ENCODE measurements at places on chromosomes 3 and 15.

DNA sequence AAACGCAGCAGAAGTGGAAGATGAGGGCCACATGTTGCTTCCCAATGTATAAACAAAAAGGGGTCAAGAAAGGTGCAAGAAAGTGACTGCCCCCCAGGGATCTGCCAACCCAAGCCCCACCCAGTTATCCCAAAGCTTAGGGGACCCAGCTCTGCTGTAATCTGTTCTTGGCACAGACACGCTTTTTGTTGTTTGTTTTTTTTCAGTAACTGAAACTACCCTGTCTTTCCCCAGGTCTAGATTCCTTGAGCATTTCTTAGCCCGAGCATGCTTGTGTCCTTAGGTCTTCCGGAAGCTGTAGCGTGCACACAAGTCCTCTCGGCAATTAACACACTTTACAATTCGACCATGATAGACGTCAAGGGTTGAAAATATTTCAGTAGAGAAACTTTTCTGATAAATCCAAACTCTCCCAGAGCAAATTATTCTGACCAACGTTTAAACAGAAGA lies 8.5 kb upstream of the PPARG start:
- no peak for DNase-seq

- DNase-seq, result no peak
These were observed 2.2 kb upstream of the LTF start for GRCh38 chr3:46466871-46467403.

DNA sequence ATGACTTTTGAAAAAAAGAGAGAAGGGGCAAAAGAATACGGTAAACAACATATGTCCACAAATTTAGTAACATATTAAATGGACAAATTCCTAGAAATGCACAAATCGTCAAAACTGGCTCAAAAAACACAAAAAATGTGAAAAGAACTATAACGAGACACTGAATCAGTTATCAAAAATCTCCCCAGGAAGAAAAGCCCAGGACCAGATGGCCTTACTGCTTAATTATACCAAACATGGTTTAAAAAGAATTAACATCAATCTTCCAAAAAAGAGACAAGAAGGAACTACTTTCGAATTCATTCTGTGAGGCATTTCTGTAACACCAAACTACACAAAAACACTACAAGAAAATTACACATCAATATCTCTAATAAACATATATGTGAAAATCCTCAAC lies 117.4 kb downstream of the STAG1 start:
- no peak for DNase-seq

DNA sequence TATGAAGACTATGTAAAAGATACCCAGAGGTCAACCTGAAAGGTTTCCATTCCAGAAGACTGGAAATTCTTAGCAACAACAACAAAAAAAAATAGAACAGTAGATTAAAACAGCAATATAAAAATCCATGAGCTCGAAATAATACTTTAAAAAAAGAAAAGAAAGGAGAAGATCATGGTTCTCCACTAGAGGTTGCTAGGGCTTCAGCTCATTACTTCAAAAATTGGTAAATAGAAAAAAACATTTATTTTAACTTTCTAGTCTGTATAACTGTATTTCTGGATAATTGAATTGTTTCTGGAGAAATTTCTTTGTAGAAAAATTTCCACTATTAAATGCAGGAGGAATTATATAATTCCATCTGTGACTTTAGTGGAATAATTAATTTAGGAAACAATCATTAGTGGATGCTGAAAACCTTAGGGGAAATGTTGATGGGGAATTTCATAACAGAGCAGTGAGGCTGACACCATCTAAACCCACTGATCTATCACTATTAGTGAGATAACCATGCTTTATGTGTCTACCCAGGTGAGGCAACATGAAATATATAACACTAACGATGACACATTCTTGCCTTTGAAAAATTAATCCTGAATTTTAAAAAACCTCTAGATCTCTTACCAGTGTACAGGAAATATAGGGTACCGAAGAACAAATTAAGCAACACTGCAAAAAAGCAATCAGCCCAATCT lies 62.5 kb upstream of the SNRK start:
- no peak for DNase-seq

DNA sequence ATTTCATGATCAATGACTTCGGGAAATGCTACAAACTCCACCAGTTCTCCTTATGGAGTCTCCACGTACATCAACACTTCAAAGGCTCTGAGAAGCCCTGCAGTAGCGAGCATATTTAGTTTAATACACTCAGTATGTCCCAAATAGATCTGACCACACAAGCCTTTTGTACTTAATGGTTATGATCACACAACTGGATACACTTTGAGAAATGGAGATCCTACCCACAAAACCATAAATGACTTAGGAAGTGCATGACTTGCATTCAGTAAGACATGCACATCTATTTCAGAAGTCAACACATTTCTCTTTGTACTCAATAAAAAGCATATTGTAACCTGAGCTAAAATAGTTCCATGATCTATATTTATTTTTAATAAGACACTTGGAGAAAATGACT lies 103.6 kb upstream of the SPATA12 start:
- DNase-seq, result no peak

GRCh38 chr3:105274536-105274935 lies 92.2 kb upstream of the ALCAM start:
- DNase-seq, result no peak

- DNase-seq, result no peak
These were observed 205.6 kb downstream of the NECTIN3 start for GRCh38 chr3:111277226-111277625.

- no peak for DNase-seq
These were observed 1.6 kb upstream of the TOPAZ1 start for GRCh38 chr3:44240061-44240460.

DNA sequence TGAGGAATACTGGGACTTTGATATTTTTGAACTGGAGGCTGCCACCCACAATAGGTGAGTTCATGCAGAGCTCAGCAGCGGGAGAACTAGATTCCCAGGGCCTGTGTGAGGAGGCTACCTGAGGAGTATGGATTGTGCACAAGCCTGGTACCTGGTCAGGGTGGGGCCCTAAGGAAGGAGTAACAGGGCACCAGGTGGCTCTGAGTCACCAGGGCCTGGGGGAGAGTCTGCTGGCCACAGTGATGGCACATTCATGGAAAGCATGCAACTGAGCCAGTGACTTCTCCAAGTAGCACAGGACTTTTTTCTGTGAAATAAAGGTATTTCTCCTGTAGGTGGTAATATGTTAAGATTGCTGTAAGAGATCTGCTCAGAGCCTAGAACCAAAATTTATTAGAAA lies 134.4 kb downstream of the PDE8A start:
- no peak for DNase-seq

DNA sequence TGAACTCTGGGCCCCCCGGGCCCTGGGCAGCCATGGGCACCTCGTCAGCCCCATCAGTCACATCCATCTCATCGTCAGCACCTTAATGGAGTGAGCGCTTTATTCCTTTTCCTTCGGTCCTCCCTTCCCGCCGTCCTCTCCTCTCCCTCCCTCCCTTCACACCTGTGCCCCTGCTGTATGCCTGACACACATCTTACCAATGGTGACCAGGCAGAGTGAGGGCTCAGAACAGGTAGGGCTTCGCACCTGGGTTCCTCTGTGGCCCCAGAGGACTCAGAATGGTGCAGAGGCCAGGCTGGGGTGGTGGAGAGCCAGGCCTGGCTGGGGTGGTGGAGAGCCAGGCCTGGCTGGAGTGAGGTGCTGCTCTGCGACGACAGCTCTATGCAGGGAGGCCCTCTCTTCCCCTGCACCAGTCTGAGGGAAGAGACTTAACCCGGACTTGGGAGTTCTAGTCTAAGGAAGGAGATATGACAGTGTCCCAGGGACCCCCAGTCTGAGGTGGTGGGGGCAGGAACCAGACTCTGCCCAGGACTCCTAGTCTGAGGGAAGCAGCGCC lies 11.6 kb downstream of the C15orf39 start:
- DNase-seq, result no peak

- no peak for DNase-seq
These were observed 1.4 kb upstream of the CLEC3B start for GRCh38 chr3:45024542-45025255.

GRCh38 chr3:27134171-27134796 lies 234.9 kb downstream of the NEK10 start:
- peak; percentile 74 for DNase-seq

GRCh38 chr15:77722759-77723460 lies 90.2 kb upstream of the LINGO1 start:
- no peak for DNase-seq

DNA sequence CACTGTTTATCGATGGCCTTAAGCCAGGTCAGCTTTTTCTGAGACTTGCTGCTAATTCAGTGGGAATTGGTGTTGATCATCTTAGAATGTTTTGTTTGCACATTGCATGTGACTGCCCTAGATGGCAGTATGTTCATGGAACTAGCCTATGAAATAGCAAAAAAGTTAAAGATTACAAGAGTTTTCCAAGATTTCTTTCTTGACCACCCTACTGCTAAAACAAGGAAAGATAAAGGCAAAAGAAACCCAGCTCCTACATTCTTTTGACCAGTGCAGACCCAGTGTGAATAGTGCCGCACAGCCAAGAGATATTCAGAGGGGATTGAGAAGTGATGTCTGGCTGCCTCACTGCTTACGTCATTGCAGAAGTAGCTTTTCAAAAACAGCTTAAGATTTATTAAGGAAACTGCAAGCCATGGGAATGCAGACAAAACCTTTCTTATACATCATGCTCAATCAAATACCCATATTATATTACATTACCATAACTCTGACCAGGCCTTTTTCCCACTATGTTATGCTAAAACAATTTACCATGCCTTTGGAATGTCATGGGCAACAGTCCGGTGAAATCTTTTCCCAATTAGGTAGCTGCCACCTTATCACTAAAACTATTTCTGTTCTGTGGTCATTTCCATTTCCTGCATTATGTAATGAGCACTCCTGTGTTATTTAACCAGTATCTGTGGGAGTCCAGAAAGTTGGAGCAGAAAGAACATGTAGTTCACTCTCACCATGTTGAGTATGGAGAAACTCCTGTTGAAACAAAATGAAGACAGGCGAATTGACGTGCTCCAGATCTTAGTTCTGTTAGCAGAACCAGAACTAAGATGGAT lies 6.0 kb downstream of the PHLDB2 start:
- no peak for DNase-seq

DNA sequence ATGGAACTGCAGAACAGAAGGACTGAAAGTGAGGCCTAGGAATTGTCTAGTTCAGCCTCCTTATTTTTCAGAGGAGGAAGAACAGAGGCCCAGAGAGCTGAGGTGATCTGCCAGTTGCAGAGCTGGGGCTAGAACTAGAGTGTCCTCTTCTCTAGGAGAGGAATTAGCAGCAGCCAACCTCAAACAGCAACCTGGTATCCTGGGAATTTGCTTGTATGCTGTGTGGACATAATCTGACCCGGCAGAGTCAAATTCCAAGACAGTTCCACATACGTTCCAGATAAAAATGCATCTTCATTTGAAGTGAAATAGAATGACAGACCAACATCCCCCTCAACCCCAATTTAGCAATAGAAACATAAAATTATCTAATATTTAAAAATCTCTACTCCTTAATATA lies 13.5 kb upstream of the TSC22D2 start:
- DNase-seq, result no peak

DNA sequence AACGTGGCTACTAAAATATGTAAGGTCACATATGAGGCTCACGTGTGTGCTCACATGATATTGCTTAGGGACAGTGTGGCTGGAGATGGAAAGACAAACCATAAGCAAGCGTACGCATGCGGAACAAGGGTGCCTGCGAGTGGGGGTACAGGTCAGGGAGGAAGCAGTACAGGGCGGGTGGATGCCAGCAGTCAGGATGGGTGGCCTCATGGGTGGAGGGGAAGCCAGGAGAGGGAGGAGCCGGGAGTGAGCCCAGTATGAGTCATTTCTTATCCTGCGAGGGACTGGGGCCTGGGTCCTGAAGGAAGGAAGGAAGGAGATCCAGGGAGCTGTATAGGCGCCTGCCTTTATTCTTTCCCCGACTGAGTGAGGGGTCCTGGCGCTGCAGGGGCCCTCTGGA lies 42.0 kb upstream of the CGNL1 start:
- DNase-seq, result no peak

DNA sequence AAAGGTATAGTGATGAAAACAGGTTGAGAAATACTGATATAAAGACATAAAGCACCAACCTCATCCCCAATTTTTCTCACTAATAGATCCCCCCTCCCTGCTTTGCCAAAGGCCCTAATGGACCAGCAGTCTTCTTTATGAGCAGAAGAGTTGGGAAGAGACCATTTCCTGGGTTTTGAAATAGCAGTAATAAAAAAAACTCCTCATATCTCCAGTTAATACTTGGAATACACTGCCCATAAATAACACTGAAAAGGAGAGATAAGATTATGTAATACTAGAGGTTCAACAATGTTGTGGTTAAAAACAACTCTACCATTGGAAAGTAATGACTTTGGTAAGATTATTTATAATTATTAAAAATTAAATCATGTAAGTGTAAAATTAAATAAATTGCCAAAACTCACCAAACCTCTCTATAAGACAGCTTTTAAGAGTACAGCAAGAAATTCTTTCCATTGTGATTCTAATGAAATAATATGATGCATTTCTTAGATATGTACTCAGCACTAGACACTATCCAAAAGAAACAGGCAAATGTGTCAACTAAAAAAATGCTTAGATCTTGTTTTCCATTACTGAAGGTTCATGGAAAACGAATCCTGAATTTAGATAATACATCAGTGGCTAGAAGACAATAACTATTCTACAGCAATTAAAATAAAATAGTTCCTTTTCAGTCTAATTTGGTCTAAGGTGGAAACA lies 88.2 kb downstream of the FAIM start:
- DNase-seq, result no peak

- DNase-seq, result no peak
These were observed 28.9 kb downstream of the INSYN1 start for GRCh38 chr15:73724212-73724611.

GRCh38 chr3:159187706-159188105 lies 385.9 kb downstream of the MFSD1 start:
- no peak for DNase-seq

- DNase-seq, result no peak
These were observed 25.5 kb upstream of the ZNF710 start for GRCh38 chr15:89975482-89976245.

DNA sequence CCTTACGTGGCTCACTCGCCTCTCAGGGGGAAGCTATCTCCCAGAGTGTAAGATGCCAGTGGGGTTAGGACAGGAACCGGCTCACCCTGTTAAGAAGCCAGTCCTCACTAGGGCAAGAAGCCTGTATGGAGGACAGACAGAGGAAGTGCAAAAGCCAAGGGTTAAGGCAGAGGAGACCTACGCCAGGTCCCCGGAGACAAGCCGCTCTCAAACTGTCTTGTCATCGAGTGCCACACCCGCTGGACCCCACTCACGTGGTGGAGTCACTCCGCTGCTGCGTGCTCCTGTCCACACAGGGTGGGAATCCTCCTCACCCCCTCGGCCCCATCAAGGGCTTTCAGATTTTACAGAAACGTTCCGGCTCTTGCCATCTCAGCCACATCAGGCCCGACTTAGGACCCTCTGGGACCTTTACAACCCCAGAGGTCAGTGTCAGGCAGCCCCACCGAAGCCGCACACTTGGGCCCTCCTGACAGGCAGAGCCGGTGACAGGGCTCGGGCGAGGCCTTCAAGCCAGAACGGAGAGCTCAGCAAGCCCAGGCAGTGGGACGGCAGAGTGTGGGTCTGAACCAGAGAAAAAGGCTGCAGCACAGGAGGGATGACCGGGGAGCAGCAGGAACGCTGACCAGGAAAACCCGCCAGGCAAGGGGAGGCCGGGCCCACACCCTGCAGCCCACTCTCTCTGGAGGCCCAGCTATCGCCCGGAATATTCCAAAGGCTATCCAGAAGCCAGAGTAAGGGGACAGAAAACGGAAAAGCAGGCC lies 61.7 kb downstream of the XXYLT1 start:
- DNase-seq, result no peak
